ENCODE measurements at places on chromosomes 4 and X.

DNA sequence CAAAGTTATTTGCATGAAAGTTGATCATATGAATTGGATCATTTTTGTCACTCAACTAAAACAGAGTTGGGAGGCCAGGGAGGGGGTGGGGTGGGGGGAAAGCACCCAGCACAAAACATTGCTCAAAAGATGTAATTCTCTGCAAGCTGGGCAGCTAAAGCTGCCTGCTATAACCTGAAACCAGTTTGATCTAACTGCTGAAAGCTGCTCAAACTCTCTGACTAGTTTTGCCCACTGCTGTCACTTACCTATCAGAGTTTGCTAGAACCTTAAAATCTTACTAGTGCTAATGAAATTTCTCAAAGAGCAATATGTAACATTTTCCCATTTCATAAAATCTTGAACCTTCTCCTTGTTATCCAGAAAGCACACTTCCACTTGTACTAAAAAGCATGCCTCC is 10.4 kb downstream of the CXCL8 start:
- DNase-seq, result no peak

DNA sequence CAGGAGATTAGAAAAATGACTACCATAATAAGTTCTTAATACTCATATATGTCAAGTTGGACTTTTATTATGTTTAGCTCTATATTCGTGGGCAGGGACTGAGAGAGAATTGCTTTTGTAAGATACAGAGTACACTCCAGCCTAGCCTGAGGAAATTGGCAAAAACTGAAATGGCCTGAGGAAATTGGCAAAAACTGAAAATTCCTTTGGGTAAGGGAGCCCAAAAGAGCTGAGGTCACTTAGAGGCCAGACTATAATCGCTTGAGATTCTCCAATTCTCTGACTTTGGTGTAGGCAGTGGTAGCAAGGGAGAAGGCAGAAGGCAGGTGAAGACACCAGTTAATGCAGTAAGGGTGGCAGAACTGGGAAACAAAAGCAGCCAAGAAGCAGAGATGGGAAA is 124.5 kb upstream of the HCCS start:
- DNase-seq, result no peak

- DNase-seq, result no peak
Measured at GRCh38 chr4:87410679-87411078, 11.7 kb upstream of the NUDT9 start.

- peak; percentile 50 for DNase-seq
Measured at GRCh38 chrX:74925225-74926088, at the start of gene NEXMIF. NEXMIF (minus strand) TSS chrX:74925452.

DNA sequence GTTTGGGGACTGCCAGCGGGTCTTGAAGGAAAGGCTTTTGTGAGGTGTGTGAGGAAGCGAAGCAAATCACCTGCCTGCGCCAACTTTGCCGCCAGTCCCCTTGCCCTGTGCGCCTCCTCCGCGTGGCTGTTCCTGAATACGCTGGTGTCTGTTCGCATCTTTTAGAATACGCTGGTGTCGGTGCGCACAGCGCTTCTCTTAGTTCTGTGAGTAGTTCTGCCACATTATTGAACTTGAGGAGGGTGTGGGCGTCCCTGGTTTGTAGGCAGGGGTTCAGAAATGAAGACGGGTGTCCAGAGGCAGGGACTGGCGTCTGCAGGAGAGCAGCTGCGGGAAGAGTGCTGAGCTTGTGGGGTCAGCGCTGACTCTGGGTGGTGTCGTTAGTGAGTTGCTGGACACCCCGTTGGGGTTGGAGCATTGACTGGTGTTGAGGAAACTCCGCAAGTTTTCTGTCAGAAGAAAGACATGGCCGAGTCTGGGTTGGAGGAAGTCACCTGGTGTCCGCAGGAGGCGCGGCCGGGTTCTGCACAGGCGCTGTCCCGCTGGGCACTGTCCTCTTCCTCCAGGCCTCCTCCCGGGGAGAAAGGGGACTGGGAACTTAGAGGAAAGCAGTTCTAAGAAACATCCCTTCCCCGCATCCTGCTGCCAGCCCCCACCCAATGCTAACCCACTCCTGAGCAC is 930 bp downstream of the ZNF718 start:
- no peak for DNase-seq

GRCh38 chr4:142645475-142646108 is 200.5 kb downstream of the INPP4B start:
- no peak for DNase-seq

- no peak for DNase-seq
Measured at GRCh38 chr4:10108818-10109783, 7.5 kb downstream of the WDR1 start.

- no peak for DNase-seq
Measured at GRCh38 chrX:11474576-11474975, 181.4 kb downstream of the AMELX start.

Data from NCI-H748 treated with DMSO at 0.1 percent for 48 hours (cell line).